ENCODE measurements at places on chromosomes 4 and X.

DNA sequence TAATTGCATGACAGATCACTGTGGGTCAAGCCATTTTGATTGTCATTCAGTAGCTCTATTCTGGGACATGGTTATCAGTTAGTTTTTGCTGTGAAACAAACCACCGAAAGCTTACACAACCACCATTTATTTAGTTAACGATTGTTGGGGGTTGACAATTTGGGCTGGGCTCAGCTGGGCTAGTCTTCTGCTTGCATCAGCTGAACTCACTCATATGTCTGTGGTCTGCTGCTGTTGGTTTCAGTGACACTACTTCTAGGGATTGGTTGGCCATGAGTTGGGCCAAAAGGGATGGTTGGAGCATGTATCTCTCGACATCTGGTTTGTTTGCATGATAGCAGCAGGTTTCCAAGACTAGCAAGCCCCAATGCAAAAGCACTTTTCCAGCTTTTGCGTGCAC is 5.3 kb upstream of the SMIM10 start:
- no peak for DNase-seq

DNA sequence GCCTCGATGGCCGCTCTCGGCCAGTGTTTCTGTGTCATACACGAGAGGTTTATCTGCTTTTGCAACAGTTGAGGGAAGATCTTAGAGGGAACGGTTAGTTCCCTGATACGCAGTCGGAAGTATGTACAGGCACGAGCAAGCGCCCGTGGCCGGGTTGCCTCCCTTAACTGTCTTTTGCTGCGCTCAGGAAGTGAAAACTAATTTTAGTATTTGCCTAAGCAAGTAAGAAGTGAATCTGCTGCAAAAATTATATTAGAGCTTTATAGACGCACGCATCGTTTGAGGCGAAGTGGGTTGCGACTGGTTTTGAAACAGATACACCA is 695 bp downstream of the MTM1 start:
- DNase-seq, result no peak

GRCh38 chr4:33989820-33990443 is 2254.4 kb downstream of the ARAP2 start:
- DNase-seq, result no peak

DNA sequence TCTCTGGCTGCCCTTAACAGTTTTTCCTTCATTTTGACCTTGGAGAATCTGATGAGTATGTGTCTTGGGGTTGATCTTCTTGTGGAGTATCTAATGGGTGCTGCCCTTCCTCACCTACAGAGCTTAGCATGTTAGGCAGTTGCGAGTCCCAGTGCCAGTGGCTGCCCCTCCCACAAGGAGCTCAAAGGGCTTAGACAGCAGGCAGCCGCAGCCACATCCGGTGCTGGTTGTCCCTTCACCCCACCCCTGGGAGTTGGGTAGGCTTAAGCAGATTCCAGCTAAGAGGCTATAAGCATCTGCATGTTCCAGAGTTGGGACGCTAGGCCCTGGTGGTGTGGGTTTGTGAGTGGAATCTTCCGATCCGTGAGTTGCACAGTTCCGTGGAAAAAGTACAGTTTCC is 322.1 kb upstream of the ARX start:
- DNase-seq, result no peak

DNA sequence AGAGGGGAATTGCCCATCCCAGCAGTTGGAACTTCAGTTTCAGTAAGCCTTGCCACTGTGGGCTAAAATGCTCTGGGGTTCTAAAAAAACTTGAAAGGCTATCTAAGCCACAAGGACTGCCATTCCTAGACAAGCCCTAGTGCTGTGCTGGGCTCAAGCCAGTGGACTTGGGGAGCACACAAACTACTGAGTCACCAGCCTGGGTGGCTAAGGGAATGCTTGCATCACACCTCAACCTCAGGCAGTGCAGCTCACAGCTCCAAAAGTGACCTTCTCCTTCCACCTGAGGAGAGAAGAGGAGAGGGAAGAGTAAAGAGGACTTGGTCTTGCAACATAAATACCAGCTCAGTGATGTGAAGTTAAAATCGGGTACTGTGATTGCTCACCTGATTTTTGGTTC is 116.7 kb upstream of the GLRA2 start:
- no peak for DNase-seq

- no peak for DNase-seq
These were observed 484.2 kb downstream of the BCOR start for GRCh38 chrX:39613482-39613995.

- no peak for DNase-seq
These were observed 82.8 kb downstream of the LIMCH1 start for GRCh38 chr4:41620594-41621256.

GRCh38 chr4:139460565-139460964 is 6.6 kb downstream of the RAB33B start:
- no peak for DNase-seq

DNA sequence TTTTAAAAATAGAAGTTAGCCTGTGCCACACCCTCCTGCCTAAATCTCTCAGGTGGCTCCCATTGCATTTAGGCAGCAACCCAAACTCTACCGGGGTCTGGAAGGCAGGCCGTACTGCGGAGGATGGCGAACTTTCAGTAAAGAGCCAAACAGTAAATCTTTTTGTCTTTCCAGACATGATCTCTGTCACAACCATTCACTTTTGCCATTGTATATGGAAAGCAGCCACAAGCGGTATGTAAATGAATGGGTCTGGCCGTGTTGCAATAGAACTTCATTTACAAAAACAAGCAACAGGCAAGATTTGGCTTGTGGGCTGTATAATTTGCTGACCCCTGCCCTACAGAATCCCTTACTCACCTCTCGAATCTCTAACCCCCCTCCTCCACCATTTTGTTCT is 3.3 kb downstream of the RADX start:
- no peak for DNase-seq

- no peak for DNase-seq
These were observed 102.7 kb downstream of the HS3ST1 start for GRCh38 chr4:11326021-11326420.

DNA sequence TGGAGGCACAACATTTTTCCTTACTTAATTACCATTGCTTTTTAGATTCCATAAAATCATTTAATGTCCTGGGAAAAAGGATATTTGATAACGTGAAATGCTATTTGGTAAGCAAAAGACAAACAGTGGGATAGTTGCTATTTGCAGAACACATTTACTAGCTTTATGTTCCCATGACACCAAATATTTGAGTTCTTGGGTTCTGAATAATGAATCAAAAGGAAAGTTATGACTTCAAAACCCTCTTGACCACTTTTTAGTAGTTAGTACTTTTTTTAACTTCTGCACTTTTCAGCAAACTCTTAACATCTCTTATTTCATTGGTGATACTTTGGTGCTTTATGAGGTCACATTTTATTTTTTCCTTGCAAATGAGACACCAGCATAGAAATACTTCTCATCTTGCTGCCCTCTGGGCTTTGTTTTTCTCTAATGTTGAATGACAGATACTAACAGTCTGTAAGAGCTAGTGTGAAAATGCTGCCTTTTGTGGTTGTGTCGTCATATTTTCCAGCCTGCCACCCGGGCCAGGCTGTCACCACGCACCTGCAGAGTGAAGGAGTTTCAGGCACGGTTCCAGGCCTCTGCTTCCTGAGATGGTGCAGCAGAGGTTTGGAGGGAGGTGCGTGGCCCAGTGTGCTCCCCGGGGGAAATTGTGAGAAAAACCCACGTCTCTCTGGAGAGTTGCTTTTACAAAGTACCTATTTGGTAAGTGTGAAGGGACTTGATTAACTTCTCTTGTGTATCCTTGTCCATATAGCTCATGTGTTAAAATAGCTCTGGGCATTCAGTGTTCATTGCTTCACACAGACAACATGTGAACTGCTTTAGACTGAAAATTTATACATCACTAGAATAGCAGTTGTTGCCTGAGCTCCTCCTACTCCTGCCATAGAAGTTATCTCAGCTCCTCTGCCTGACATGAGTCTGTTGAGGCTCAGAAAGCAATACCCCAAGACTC is 34.7 kb downstream of the MSL3 start:
- DNase-seq, result peak; percentile 77

DNA sequence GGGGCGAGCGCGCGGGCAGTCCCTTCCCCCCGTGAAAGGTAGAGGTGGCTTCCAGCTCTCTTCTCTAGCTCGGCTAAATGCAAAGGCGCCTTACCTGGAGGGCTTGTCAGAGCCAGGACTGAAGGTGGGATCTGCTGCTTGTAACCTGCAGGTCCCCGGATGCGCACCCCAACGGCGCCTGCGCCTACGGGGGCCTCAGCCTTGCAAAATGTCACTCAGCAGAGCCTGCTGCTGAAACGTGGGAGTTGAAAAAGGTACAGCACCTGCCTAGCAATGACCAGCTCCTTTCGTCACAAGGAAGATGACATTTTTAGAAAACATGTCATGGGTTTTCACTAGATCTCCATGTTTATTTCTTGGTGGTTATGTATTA is 583 bp downstream of the ABHD18 start:
- peak; percentile 81 for DNase-seq

GRCh38 chr4:184274286-184274951 is 56.7 kb upstream of the ENPP6 start:
- no peak for DNase-seq

GRCh38 chrX:119708936-119709335 is 16.0 kb upstream of the SEPTIN6 start:
- no peak for DNase-seq

DNA sequence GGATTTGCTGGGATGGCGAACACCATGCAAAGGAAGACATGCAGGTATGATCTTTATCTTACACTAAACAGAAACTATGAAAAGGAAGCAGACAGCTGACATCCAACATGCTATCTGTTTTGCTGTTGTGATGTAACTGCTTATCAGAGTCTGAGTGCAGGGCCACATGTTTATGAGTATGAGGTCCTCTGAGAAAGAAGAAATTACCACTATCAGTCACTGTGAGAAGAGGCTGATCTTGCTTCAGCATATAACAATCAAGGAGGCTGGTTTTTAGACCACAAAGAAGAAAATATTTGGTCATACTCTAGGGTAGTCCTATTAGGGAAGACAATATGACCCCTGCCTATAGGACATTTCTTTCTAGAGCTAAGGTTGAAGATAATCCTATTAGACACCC is 18.5 kb downstream of the CLGN start:
- DNase-seq, result no peak

GRCh38 chr4:14152834-14153519 is 525.5 kb upstream of the BOD1L1 start:
- no peak for DNase-seq

- no peak for DNase-seq
These were observed 1500.0 kb downstream of the STIM2 start for GRCh38 chr4:28360681-28361080.

DNA sequence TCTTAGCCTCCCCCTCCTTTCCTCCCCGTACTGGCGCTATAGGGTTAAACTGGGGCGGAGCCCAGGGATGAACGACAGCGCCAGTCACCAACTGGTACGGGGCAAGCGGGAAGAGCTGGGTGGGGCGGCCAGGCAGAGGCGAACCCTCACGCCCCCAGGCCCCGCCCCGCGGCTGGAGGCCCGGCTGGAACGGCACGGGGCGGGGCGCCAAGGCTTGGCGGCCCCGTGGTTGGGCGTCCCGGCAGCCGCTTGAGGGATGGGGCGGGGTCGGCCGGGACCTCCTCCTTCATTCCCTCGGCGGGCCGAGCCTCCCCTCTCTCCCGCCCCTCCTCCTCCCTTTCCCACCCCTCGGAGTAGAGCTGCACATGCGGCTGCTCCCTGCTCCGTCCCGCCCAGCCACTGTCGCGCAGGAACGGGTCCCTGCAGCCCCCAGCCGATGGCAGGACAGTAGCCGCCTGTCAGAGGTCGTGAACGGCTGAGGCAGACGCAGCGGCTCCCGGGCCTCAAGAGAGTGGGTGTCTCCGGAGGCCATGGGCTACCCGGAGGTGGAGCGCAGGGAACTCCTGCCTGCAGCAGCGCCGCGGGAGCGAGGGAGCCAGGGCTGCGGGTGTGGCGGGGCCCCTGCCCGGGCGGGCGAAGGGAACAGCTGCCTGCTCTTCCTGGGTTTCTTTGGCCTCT is at the start of gene EDA:
EDA (plus strand) TSS at position 335 of the 678 bp plus-strand sequence.
- DNase-seq, result peak; percentile 53

- no peak for DNase-seq
These were observed 1801.3 kb upstream of the PCDH10 start for GRCh38 chr4:131347816-131348215.

GRCh38 chr4:145043306-145043705 is 54.7 kb downstream of the ANAPC10 start:
- DNase-seq, result no peak

- DNase-seq, result peak; percentile 65
These were observed at the start of gene PRKX for GRCh38 chrX:3713225-3713936. PRKX (minus strand) TSS chrX:3713649; CDS start chrX:3713253, 396 bp downstream.

- no peak for DNase-seq
These were observed 41.8 kb upstream of the HS3ST1 start for GRCh38 chr4:11470438-11471045.

DNA sequence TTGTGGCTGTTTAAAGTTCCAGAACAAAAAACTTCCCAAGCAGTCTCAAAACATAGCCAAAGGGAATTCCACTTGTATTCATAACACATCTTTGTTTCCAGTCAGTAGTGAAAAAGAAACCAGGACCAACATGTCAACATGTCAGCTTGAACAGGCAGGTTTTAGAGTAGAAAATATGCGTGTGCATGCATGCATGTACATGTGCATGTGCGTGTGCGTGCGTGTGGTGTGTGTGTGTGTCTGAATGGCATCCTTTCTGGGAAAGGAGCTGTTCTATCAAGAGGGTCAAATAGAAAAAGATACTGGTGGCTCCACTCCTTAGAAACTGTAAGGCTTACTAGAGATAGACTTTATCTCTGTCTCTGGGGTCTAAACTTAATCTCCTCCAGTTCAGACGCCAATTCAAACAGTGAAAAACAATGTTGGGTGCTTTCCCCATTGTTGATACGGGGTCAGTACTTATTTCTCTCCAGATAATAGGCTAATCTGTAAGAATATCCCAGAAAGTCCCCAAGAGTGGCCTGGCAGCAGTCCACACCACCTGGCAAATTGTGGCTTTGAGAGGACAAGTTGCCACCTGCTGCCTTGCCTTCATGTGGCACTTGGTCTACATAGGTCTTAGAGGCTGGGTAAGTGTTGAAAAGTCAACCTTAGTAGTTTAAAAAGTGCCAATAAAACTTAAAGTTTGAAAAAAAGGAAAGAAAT is 110.4 kb downstream of the SCD5 start:
- DNase-seq, result no peak

DNA sequence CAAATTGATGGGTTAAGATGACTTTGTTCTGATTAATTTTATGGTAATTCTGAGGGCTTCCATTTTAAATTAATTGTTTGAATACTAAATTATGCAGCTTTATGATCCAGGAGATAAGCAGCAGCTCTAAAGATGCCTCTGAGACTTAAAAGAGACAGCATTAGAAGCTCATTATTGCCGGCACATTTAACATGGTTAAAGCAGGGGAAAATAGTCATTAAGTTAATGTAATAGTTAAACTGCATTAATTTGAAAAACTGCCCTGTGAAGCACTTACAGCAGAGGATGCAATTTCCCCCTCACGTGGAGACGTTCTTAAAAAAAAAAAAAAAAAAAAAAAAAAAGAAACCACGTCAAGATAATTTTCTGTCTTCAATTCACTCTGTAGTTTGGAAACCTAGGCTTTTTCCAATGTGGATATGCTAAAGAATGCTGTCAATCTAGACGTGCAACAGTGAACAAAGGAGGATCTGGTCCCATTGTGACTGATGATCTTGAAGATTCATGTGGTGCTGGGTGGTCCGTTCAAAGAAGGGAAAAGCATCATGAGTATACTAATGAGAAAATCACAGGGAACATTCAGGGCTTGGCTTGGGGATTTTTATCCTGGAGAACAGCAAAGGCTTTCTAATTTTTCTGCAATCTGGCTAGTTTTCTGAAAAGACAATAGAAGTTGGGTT is 440.6 kb upstream of the HS3ST1 start:
- no peak for DNase-seq

GRCh38 chrX:70482300-70482699 is 37.7 kb downstream of the DLG3 start:
- no peak for DNase-seq

Data from stimulated activated naive CD8-positive, alpha-beta T cell treated with anti-CD3 and anti-CD28 coated beads, Interleukin-15, amount 100 ng/mL, for 72 hours (primary cell).